ENCODE measurements at places on chromosomes 1 and 21.

GRCh38 chr1:1573843-1574720 lies 581 bp downstream of the SSU72 start:
- peak; percentile 72 for DNase-seq

- no peak for DNase-seq
Measured at GRCh38 chr1:20921285-20921684, 134.2 kb upstream of the HP1BP3 start.

DNA sequence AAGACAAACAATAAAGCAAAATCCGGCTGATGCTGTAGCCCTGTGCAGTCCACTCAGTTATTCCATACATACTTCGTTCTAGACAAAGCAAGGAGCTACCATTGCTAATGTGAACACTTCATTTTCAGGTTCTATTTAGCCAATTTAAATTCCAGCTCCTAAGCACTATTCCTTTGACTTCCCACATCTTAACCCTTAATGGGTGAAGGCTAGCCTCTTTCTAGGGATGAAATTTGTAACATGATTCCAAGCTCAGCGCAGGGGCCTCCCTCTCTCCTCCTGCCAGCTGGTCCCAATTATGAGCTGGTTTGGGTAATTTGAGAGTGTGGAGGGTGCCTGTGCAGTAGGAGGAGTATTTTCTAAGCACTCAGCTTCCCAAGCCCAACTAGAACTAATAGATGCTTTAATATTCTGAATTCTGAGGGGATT lies 53.9 kb upstream of the PTGFRN start:
- peak; percentile 42 for DNase-seq

GRCh38 chr1:116697548-116698243 lies 30.2 kb upstream of the IGSF3 start:
- no peak for DNase-seq

DNA sequence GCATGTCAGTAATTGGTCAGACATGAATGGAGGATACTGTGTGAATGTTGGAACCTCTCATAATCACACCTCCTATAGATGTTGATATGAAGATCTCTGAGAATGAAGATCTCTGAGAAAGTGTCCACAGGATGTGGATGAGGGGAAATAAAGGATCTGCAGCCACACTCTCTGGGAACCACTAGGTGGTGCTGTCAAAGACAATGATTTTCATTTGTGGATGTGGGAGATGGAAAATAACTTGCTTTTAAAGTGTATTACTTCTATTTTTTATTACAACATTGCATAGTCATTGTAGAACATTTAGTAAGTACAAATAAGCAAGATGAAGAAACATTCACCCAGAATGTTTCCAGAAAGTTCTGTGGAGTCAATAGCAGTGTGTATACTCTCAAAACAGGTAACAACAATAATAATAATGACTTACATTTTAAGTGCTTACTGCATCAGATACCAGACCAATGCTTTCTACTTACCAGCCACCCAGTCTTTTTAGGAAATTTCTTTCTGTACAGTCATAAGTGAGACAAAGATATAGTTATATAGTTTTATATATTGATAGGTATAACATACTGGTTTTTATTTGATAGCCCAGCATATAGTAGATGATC lies 128.2 kb downstream of the ATG4C start:
- DNase-seq, result peak; percentile 41

DNA sequence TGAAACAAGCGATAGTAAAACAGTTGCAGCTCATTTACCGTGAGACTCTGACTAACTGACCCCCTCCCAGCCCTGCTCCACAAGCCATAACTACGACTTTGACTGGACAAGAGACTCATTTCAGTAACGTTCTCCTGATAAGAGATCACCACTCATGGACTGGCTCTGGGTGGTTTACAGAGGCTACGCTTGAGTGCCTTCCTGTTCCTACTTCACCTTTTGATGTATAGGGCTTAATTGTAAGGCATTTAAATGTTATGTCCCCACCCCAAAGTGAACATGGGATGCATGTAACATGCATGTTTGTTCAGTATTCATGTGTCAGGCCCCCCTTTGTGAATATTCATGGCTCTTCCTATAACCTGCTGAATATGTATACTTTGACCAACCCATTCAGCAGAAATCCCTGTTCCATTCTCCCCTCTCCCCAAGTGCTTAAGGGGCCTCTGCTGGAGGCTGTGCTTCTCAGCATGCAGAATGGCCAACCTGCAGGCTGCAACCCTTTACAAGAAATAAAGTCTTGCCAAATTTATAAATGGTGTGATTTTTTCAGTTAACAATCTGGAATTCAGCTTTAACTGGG lies 50.7 kb upstream of the SPOCD1 start:
- no peak for DNase-seq

GRCh38 chr1:157439302-157439954 lies 112.9 kb downstream of the FCRL5 start:
- DNase-seq, result no peak

DNA sequence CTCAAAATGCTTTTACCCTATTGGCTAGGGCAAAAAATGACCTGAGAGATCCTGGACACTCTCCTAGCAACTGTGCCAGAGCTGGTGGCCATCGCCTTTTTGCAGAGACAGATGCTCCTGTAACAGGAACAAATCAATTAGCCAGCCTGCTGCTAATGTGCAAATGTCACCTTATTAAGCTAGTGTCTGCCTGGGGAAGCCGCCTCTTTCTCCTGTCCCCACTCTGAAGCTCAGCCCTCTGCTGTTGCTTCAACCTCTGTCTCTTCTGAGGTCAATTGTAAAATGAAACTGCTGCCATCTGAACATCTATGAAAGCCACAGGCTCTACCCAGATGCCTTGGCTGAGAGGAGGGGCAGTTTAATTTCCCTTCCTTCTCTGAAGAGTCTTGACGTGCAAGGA lies 85.5 kb upstream of the CACNA1E start:
- no peak for DNase-seq

DNA sequence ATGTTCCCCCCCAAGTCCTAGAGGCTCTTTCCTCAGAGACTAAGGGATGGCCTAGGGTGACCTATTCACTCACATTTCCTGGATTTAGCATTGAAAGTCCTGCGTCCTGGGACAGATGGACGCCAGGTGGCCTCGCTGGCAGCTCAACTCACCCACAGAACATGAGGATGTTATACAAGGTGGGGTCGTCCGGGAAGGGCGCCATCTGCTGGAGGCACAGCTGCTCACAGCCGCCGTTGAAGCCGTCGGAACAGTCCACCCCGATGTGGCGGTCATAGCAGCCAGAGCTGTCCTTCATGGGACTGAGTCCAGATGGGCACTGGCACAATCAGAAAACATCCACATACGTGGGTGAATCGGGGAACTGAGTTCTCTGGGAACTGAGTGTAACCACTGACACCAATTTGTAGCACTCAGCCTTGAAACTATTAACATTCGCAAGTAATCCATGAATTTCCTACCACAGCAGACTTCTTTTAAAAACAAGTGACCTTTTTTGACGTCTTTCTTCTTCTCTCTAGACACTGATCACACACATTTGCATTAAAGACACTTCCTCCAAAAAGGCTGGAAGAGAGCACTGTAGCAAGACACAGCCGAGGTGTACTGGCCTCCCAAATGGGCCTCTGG lies 215.4 kb downstream of the ASTN1 start:
- DNase-seq, result peak; percentile 46

DNA sequence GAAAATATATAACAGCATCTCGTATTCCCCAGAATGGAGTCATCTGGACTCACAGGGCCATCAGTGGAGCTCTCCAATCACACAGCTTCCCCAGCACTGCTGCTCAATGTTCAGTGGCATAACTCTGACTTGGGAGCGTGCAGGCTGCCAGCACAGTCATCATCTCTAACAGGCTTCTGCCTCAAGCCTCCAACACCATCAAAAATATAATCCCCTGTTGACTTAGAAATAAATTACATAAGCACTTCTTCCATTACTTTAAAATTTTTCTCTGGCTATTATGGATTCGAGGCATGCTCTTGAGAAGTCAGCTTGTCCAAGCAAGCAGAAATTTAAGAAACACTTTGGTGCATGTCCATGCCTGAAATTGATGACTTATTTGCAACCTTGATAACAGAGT lies 6.2 kb downstream of the DUSP23 start:
- peak; percentile 37 for DNase-seq

DNA sequence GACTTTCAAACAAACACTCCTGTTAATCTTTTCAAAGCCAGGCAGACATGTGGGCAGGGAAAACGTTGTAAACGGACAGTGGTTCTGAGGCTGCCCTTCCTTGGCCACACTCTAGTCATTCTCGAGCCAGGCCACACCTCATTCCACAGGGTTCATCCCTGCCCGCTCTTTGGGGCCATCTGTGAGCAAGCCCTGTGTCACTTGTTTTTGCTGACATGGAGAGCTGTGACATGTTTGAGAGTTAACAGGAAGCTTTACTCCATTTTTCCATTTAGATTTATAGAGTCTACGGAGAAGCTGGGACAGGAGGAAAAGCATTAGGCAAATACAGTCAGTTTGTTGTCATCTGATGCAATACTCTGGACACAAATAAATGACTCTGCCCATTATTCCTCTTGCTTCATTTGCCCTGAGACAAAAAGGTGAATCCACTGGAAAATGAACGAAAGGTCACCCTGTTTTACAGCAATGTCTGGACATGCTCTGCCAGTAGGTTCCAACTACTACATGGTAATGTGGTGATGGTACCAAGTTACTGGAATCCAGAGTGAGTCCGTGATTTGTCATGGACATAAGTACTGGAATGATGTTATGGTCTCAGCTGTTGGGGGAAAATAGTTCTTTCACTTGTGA lies 126.9 kb downstream of the CLIC6 start:
- peak; percentile 67 for DNase-seq

GRCh38 chr1:171653796-171654195 lies 1.3 kb upstream of the MYOC start:
- DNase-seq, result no peak

- peak; percentile 68 for DNase-seq
Measured at GRCh38 chr1:214332946-214333798, 52.2 kb downstream of the SMYD2 start.

DNA sequence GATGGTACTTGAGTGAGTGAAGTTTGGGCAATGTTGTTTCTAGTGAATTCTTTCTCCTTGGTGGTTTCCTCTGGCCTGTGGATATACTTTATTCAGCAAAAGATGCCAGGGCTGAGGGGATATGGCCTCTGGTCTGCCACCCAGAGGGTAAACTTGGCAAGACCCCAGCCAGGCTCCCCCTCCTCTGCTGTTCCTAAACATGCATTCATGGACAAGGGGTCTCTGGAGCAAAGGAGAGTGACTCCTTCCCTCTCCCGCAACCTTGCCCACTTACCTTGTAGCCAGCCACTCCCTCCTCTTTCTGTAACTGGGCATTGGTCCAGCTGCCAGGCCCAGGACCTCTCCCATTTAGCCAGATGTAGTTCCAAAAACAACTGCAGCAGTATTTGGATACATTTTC lies 43.8 kb downstream of the RUNX3 start:
- DNase-seq, result no peak

DNA sequence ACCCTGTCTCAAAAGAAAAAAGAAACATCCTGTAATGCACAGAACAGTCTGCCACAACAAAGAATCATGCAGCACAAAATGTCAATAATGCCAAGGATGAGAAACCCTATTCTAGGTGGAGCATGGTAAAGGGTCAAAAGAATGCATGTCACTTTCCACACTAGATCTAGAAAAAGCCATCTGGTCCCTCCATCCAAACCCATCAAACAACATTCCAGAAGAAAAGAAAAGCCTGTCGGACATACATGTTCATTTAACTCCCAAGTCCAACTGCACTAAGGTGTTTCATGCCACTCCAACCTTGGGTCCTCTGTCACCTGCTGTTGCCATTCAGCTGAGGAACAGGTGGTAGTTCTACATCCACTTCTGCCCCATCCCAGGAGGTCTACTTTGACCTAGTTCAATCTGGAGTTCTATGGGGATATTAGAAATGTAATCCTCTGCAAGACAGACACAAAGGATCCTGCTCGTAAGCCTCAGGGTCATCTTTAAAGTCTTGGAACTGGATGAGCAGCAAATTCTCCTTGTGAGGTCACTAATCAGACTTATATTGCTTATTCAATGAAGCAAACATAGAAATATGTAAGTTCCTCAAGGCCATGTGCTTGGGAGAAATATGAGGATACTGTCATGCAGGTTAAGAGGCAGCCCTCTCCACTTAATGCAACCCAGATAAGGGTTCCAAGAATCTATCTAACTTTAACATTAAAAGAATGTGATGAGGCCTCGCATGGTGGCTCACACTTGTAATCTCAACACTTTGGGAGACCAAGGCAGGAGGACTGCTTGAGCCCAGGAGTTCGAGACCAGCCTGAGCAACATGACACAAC lies 3.7 kb downstream of the DEDD start:
- no peak for DNase-seq

- DNase-seq, result no peak
Measured at GRCh38 chr21:44853601-44854390, 19.7 kb downstream of the PTTG1IP start.

DNA sequence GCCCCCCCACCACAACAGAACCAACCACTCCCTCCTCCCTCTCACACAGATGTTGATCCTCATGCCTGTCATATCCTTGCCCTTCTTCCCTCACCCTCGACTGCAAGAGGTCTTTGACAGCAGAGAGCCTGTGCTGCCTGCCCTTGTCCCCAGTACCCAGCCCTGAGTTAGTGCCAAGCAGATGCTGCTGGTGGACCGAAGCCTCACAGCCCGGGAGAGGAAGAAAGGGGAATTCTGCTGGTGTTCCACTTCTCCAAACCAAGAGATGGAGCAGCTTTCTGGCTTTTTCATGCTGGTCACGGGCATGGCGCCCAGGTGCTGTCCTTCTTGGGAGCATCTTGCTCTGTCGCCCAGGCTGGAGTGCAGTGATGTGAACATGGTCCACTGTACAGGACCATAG lies 69.1 kb downstream of the SLC66A1 start:
- no peak for DNase-seq

DNA sequence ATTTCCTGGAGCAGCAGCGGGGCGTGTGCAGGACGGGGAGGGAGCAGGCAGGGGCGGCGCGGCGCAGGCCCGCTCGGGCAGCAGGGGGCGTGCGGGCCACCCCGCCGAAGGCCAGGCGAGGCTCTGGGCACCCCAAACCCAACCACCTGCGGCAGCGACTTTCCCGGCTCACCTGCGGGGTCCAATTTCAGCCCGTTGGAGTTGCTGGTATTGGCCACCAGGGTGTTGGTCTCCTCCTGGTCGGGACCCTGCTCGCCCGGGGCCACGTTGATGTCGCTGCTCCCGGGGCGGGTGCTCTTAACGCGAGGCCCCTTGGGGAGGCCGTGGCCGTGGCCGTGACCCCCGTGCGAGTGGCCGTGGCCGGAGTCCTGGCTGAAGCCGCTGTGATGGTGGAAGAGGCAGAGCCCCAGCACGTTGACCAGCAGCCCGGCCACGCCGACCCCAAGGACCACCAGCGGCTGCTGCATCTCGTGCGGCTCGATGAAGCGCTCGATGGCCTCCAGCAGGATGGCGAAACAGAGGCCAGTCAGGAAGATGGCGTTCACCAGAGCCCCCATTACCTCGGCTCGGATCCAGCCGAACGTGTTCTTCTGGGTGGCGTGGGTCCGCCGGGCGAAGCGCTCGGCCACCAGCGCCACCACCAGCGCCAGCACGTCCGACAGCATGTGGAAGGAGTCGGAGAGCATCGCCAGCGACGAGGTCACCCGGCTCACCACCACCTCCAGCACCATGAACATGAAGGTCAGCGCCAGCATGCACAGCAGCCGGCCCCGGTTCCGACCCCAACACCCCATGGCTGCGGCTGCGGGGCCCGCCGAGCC lies 932 bp downstream of the SLC30A1 start:
- peak; percentile 63 for DNase-seq

GRCh38 chr1:16166117-16166516 lies 10.2 kb upstream of the EPHA2 start:
- DNase-seq, result no peak

- DNase-seq, result no peak
Measured at GRCh38 chr1:187787736-187788135, 959.0 kb downstream of the PLA2G4A start.

GRCh38 chr1:92858564-92859399 lies 26.9 kb downstream of the RPL5 start:
- peak; percentile 90 for DNase-seq
